T-helper 2 cell treated with Interferon-gamma antibody and Interleukin-4, amounts not matched to agents 100 ng/mL and 5 ng/mL, for 36 hours (primary cell): ENCODE measurements at places on chromosomes 2 and 18. TPM values are rescaled to one million over a fixed set of nuclear protein-coding genes. Genes with fewer than 3 reads are reported as not detected.

RFTN2 gene
- total RNA-seq = not detected in 2 replicates

CLEC4F gene
- total RNA-seq = not detected in 2 replicates

LOXHD1 gene
- total RNA-seq = not detected in 2 replicates

CXCR4 gene
- 94.2 and 97.6 TPM in 2 replicates for total RNA-seq

NFATC1 gene
- total RNA-seq = 37.9 and 39.7 TPM in 2 replicates

LIPT1 gene
- total RNA-seq = 7.7 and 8.0 TPM in 2 replicates

CCDC150 gene
- 9.0 and 9.6 TPM in 2 replicates for total RNA-seq

IHH gene
- total RNA-seq = 0.20 TPM in 1 of 2 replicates, not detected in the other

NT5DC4 gene
- total RNA-seq = not detected in 2 replicates

ERFE gene
- total RNA-seq = 0.09 and 0.11 TPM in 2 replicates

DSG3 gene
- not detected in 2 replicates for total RNA-seq

ATP8B1 gene
- total RNA-seq = not detected in 2 replicates
